ENCODE measurements at places on chromosomes 11 and 22.

GRCh38 chr11:35496416-35496815 lies 29.0 kb downstream of the PAMR1 start:
- DNase-seq: no peak

DNA sequence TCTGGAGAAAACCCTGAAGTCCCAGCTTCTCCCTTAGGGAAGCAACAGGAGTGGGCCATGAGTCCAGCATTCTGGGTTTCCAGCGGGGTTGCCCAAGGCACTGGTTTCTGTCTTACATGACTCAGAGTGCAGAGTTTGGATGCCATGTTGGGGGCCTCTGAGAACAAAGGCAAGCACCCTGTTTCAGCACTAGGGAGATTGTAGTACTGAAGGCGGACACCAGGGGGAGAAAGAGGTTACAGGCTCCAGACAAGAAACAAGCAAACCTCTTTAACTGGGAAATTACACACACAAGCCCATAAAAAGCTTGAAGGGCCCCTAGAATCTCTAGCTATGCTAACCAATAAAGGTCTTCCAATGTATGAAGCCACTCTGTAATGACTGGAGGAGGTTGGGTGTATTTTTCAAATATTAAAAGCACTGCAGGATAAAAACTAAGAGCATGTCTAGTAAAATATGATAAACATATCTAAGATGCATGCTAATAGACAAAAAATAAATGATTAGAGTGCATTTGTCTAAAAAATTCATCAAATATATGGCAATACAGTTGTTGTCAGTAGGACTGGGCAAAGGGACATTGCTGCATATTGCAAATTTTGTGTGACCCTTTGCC lies 7.1 kb downstream of the MS4A6E start:
- peak; percentile 82 for DNase-seq

DNA sequence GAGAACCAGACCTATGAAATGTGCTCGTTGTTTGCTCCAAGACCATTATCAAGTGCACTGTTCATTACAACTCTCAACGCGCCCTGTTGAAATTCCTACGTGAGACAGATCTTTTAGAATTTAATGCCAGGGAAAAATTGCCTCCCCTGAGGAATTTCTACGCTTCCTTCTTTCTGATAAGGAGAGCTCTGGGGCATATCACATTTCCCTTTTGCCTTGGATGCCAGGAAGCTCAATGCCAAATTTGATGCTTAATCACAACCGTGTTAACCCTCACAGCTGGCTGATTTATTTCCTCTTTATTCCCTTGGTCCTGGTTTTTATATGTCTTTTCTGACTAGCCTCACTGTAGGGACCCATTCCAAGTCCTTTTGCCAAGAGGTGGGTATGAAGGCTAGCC lies 109.4 kb downstream of the MICAL2 start:
- DNase-seq: peak; percentile 75

DNA sequence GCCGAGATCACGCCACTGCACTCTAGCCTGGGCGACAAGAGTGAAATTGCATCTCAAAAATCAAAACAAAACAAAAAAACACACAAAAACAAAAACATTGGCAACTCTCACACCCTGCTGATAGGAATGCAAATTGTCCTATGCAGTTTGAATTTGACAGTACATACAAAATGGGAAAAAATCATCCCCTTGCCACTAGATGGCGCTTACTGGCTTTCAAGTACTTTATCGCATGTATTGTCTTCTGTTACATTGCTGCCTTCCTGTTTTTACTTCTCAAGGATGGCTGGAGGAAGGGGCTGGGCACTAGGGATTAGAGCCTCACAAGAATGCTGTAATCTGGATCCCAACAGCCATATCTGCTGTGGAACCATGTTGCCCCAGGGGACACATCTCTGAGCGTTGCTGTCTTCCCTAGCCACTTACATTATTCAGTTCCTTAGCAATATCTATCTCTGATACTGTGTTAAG lies 59.4 kb upstream of the A4GALT start:
- DNase-seq: peak; percentile 97

- DNase-seq: peak; percentile 37
Measured at GRCh38 chr22:23251445-23252093, 71.3 kb downstream of the BCR start.

- no peak for DNase-seq
Measured at GRCh38 chr11:83661491-83662350, 375.6 kb upstream of the CCDC90B start.

- DNase-seq: peak; percentile 56
Measured at GRCh38 chr11:69301455-69302401, 7.8 kb downstream of the MYEOV start.

- peak; percentile 58 for DNase-seq
Measured at GRCh38 chr11:110345743-110346142, 49.3 kb upstream of the RDX start.

- no peak for DNase-seq
Measured at GRCh38 chr11:17924713-17925112, 88.1 kb downstream of the SERGEF start.

DNA sequence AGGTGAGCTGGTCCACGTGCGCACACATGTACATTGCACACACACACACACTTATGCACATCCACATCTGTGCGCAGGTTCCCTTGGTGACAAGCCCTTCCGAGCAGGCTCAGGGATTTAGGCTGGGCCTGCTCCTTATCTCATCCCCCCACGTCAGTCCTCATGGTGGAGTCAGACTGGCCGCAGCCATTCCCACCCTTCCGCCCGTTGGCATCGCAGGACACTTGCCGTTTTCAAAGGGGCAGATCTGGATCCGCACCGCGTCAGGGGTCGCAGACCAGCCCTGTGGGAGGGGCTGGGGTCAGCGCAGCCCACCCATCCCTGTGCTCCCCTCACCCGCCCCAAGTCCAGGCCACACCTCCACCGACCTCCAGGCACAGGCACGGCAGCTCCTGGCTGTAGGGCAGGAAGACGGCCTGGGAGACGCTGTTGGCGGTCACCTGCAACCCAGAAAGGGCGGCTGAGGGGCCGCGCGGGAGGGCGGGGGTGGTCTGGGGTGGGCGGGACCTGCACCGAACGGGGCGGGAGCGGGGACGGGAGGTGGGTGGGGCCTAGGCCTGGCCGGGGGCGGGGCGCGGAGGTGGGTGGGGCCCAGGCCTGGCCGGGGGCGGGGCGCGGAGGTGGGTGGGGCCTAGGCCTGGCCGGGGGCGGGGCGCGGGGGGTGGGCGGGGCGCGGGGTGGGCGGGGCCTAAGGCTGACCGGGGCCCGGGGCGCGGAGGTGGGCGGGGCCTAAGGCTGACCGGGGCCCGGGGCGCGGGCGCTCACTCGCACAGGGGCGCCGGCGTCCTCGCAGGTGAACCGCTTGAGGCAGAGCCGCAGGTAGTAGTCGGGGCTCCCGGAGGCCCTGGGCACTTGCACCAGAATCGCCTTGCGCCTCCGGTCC lies 13.3 kb downstream of the IL17REL start:
- DNase-seq: peak; percentile 40

- DNase-seq: peak; percentile 99
Measured at GRCh38 chr11:18321969-18322711, at the start of the genes GTF2H1 and HPS5. GTF2H1 (plus strand) TSS chr11:18322567; CDS start chr11:18333075, 10,508 bp downstream. HPS5 (minus strand) TSS chr11:18322140; CDS start chr11:18317858, 4,282 bp downstream.

DNA sequence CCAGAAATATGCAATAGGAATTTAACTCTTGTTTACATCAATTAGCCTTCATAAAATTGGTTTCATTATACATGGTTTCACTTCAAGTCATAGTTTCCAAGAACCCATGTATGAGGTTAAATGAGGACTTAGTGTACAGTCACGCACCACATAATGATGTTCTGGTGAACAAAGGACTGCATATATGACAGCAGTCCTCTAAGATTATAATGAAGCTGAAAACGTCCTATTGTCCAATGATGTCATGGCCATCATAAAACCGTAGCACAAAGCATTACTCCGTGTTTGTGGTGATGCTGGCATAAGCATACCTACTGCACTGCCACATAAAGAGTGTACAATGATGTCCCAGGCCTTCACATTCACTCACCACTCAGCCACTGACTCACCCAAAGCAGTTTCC lies 31.1 kb downstream of the SMCO4 start:
- no peak for DNase-seq

DNA sequence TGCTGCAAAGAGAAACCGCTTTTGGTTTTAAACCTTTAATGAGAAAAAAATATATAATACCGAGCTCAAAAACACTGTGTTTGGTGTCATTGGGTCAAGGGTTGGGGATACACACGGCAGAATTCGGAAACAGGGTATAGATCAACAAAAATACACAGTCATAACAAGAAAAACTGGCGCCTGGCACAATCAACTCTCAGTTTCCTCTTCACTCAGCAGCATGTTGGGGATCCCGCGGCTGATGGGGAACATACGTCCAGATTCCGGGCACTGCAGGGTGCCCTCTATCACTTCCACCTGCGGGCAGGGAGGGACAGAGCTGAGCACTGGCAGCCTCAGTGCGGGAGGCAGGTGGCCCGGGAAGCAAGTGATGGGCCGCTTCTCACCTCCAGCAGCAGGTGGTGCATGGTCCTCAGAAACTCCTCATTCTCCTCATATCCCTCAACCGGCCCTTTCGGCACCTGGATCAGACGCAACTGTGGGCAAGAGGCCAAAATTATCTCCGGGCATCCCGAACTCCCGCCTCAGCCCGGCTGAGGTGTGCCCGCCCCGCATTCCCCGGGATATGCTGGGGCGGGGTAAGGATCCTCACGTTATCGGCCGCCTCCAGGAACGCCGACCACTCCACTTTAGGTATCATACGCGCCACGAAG lies 561 bp downstream of the TRMT112 start:
- DNase-seq: peak; percentile 50

DNA sequence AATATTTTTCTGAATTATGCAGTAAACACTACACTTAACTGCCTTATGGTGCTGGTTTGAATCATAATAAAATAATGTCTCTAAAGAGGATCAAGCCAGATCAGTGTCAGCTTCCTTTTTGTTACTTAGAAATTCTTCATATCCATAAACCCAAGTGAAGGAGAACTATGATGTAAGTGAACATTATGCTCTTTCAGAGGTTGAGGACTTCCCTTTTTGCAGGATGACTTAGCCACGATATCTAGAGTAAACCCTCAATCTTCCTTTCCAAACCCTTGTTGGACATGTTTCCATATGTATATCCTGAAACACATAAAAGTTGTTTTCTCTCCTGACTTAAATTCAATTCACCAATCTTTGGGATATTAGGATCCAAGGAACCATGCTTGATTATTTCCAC lies 19.1 kb downstream of the OR8D1 start:
- no peak for DNase-seq

- DNase-seq: no peak
Measured at GRCh38 chr11:30479899-30480298, 106.3 kb downstream of the MPPED2 start.

DNA sequence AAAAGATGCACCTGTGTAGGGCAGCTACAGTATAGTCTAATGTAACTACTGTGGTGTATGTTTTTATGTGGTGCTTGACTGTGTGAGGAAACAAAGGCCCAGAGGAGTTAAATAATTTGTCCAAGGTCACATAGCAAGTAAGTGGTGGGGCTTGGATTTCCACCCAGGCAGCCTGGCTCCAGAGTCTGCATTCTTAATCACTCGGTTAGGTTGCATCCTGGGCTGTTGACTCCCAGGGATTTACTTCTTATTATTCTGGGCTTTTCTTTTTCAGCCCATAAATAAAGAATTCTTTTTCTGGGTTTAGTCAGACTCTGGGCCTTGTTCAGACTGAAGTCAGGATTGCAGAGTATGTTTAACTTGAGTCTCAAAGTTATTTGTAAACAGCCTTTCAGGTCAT lies 82.1 kb downstream of the ARHGAP42 start:
- DNase-seq: no peak

- no peak for DNase-seq
Measured at GRCh38 chr11:25520459-25520858, 811.5 kb upstream of the ANO3 start.

GRCh38 chr11:13318498-13319295 lies 41.1 kb downstream of the BMAL1 start:
- DNase-seq: no peak

GRCh38 chr11:88307749-88308425 lies 29.6 kb downstream of the CTSC start:
- DNase-seq: no peak

- DNase-seq: no peak
Measured at GRCh38 chr22:22088658-22089458, 106.3 kb upstream of the TOP3B start.

GRCh38 chr22:27311698-27312550 lies 489.6 kb downstream of the MN1 start:
- DNase-seq: no peak

DNA sequence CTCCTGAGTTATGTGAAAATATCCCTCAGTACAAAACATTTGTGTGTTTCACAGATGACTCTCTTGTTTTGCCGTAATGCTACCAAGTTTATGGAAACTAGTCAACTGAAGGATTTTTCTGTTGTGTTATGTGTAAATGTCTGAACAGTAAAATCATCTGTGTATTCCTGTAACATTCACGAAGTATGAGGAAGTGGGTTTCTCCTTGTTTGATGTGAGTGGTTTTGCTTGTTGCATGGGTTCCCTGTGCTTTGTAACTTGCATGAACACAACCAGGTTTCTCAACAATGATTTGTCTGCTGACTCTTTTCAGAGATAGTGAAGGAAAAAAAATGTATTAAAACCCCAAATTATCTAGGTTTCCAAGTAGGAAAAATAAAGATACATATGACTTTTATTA lies 138.1 kb downstream of the PGR start:
- no peak for DNase-seq

DNA sequence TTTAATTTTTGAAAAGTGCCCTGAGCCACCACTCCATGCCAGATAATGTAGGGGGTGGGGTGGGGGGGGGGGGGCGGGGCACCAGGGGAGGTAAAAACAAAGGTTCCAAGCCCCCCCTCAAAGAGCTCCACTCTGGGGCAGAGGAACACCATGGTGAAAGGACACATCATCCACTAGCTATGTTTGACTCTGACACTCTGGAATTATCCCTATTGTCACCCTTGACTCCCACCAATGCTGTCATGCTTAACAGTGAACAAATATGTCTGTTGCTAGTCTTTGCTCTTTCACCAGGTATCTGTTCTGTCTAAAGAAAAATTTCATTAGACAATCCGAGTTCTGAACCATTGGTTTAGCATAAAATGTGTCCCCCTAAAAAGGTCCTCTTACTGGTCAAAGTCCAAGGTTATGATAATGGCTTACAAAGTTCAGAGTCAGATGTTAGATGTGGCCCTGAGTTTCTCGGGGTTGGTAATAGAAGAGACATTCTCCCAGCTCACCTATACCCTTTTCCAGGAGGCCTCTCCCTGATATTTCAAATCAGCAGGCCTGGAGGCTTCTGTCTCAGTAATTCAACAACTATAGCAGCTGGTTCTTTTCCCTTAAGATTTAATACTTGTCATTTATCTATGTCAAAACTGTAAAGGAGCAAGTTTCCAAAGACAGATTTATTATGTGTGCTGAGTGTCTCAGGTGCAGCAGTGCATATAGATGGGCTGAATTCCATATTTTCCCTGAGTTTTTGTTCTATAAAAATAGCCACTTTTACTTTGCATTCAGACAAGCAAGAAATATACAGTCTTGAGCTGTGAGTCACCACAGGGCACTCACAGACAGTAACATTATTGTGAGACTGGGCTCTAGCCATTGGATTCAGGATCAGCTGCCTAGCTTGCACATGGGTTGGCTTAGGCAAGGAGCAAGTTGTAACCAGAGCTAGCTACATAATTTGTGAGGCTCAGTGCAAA lies 174.1 kb downstream of the CSNK2A3 start:
- no peak for DNase-seq

- no peak for DNase-seq
Measured at GRCh38 chr22:20607157-20607907, 99.9 kb downstream of the MED15 start.

GRCh38 chr22:19909350-19910179 lies 32.0 kb upstream of the COMT start:
- peak; percentile 91 for DNase-seq
